Right cardiac atrium (tissue), 5 donors: ENCODE measurements at places on chromosomes 5 and 9. TPM values are rescaled to one million over a fixed set of nuclear protein-coding genes. Genes with fewer than 3 reads are reported as not detected.

Gene ZNF474
- not detected for polyA plus RNA-seq

Gene NEUROG1
- not detected for polyA plus RNA-seq

Gene SAXO1
- not detected for polyA plus RNA-seq

Gene LRRC26
- polyA plus RNA-seq, result not detected

Gene GFI1B
- 0.16 TPM for polyA plus RNA-seq

Gene IL3
- polyA plus RNA-seq, result not detected

Gene ZNF454
- 1.9 TPM for polyA plus RNA-seq

Gene RNF183
- polyA plus RNA-seq, result not detected

Gene PRDM9
- not detected for polyA plus RNA-seq

Gene RANBP17
- 0.72 TPM for polyA plus RNA-seq

Gene CBY3
- not detected for polyA plus RNA-seq

Gene DRD1
- not detected for polyA plus RNA-seq

Gene AKNA
- 8.4 TPM for polyA plus RNA-seq

Gene CCNI2
- polyA plus RNA-seq, result 0.14 TPM

Gene INSYN2B
- 0.20 TPM for polyA plus RNA-seq

Gene SUSD3
- polyA plus RNA-seq, result 0.16 TPM

Gene NHP2
- 123 TPM for polyA plus RNA-seq

Gene PCDHGA5
- 2.0 TPM for polyA plus RNA-seq

Gene SAPCD2
- polyA plus RNA-seq, result 0.18 TPM

Gene MYMK
- polyA plus RNA-seq, result not detected

Gene IL31RA
- polyA plus RNA-seq, result not detected

Gene LPAR1
- polyA plus RNA-seq, result 14.2 TPM

Gene MVB12B
- 5.8 TPM for polyA plus RNA-seq

Gene PCDHA8
- polyA plus RNA-seq, result not detected

Gene TMEM252
- 0.16 TPM for polyA plus RNA-seq

Gene CDH10
- 0.97 TPM for polyA plus RNA-seq

Gene SLC46A2
- 0.02 TPM for polyA plus RNA-seq

Gene SPATA6L
- polyA plus RNA-seq, result 0.59 TPM

Gene ANKRD33B
- polyA plus RNA-seq, result 1.3 TPM

Gene CKMT2
- polyA plus RNA-seq, result 1,778 TPM

Gene IRX4
- polyA plus RNA-seq, result not detected

Gene PIP5KL1
- 0.29 TPM for polyA plus RNA-seq

Gene MCTP1
- polyA plus RNA-seq, result 0.84 TPM

Gene ST8SIA4
- polyA plus RNA-seq, result 0.84 TPM

Gene SLC31A2
- 11.4 TPM for polyA plus RNA-seq

Gene SQSTM1
- 257 TPM for polyA plus RNA-seq

Gene ARID3C
- not detected for polyA plus RNA-seq

Gene STKLD1
- polyA plus RNA-seq, result 1.3 TPM

Gene RECK
- polyA plus RNA-seq, result 4.3 TPM

Gene ATG12
- 22.9 TPM for polyA plus RNA-seq

Gene SERINC5
- polyA plus RNA-seq, result 3.5 TPM

Gene LRRC70
- 3.8 TPM for polyA plus RNA-seq

Gene HAVCR1
- polyA plus RNA-seq, result not detected

Gene RPL35
- polyA plus RNA-seq, result 2,205 TPM

Gene CCIN
- polyA plus RNA-seq, result 0.07 TPM

Gene PHYHD1
- 57.8 TPM for polyA plus RNA-seq

Gene FBXL17
- 13.4 TPM for polyA plus RNA-seq

Gene KIF4B
- polyA plus RNA-seq, result not detected

Gene HACD4
- polyA plus RNA-seq, result 0.34 TPM

Gene IL4
- polyA plus RNA-seq, result not detected

Gene CYLC2
- polyA plus RNA-seq, result not detected

Gene PRDM12
- 0.02 TPM for polyA plus RNA-seq

Gene HSPA4
- 52.1 TPM for polyA plus RNA-seq

Gene GABRP
- polyA plus RNA-seq, result 0.11 TPM

Gene PCDHGB4
- 2.0 TPM for polyA plus RNA-seq

Gene S1PR3
- 24.9 TPM for polyA plus RNA-seq

Gene PCDHA10
- 0.02 TPM for polyA plus RNA-seq
